AG08396 (cell line): ENCODE measurements at places on chromosomes 1 and 21.

- DNase-seq = no peak
Measured at GRCh38 chr1:235409042-235409820, 42.0 kb downstream of the TBCE start.

DNA sequence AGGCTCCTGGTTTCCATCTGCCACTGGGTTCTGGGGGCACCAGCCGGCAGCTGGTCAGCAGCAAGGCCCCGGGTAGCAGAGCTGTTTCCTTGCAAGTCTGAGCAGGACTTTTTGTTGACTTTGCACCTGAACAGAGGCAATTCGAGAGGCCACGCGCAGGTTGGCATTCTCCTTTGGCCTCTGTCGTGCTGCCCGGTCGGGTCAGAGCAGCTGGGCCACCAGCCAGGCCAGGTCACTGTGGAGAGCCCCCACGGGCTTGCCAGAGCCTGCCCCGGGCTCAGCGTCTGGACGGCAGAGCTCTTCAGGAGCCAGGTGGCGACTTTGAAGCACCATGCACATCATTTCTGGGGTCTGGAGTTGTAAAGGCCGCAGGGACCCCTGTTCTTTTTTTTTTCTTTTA, 28.4 kb upstream of the TMEM52 start:
- no peak for DNase-seq

DNA sequence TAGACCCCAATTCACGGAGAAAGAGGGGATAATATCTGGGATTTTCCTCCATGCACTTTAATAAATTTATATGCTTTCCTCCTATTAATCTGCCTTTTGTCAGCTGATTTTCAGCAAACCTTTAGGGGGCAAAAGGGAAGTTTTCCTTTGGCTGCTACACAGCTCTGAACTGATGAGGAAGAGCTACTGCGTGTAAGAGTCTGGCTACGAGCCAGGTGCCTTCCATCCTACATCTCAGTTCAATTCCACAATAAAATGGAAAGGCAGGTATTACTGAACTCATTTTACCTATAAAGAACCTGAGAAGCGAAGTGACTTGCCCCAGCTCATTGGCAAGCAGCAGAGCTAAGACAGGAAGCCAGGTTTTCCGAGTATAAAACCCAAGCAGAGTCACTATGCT, 28.3 kb upstream of the ZNF326 start:
- DNase-seq = no peak

DNA sequence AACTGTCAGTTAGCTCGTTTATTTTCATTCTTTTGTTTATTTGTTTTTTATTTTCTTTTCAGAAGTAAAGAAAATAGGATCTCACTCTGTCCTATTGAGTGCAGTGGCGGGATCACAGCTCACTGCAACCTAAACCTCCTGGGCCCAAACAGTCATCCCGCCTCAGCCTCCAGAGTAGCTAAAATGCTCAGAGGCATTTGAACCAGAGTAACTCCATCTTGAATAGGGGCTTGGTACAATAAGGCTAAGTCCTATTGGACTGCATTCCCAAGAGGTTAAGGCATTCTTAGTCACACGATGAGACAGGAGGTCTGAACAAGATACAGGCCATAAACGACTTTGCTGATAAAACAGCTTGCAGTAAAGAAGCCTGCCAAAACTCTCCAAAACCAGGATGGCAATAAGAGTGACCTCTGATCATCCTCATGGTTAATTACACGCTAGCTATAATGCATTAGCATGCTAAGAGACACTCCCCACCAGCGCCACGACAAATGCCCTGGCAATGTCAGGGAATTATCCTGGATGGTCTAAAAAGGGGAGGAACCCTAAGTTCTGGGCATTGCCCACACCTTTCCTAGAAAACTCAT, 13.1 kb upstream of the COP1 start:
- DNase-seq = no peak
